ENCODE measurements at places on chromosomes 11 and 22.

- no peak for DNase-seq
Measured at GRCh38 chr22:20061481-20061861, 18.6 kb upstream of the DGCR8 start.

GRCh38 chr22:32477596-32477995, 3.0 kb downstream of the FBXO7 start:
- no peak for DNase-seq

GRCh38 chr11:35338921-35339320, 80.4 kb downstream of the SLC1A2 start:
- DNase-seq = no peak

DNA sequence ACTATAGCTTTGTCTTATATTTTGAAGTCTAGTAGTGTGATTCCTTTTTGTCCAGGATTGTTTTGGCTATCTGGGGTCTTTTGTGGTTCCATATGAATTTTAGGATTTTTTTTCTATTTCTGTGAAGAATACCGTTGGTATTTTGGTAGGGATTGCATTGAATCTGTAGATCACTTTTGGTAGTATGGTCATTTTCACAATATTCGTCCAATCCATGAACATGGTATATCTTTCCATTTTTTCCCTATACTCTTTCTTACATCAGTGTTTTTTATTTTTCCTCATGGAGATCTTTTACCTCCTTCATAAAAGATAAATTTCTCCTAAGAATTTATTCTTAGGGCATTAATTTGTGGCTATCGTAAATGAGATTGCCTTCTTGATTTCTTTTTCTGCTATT, 29.1 kb downstream of the MADD start:
- DNase-seq = no peak

DNA sequence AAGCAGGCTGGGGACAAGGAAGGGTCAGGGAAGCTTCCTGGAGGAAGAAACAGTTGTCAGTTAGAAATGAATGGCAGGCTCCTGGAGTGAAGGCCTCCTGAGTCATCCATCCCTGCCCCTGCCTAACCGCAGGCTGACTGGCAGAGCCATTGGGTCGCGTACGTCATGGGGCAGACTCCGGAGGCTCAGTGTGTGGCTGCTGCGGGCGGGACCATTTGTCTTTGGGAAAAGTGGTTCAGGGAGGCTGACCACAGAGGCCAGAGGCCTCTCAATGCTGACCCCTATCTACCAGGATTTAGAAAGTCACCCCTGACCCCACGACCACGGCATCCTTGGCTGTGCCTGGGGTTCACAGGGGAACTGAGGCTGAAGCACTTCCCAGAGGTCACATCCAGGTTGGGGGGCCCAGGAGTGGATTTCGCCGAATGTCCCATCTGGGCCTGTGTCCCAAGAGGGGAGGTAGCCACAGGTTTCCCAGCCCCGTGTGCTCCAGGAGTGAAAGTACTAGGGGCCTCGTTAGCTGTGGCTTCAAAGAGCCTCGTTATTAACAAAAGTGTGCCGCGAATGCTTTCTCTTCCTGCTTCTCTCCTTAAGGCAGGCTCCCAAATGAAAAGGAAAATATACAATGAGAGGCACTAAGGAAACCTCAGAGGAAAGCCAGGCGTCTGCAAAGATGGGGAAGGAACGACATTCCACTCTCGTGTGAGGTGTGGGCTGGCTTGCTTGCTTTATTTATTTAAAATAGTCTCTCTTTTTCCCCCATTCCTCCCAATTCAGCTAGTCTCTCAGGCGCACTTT, 58.9 kb downstream of the FLRT1 start:
- DNase-seq = no peak

DNA sequence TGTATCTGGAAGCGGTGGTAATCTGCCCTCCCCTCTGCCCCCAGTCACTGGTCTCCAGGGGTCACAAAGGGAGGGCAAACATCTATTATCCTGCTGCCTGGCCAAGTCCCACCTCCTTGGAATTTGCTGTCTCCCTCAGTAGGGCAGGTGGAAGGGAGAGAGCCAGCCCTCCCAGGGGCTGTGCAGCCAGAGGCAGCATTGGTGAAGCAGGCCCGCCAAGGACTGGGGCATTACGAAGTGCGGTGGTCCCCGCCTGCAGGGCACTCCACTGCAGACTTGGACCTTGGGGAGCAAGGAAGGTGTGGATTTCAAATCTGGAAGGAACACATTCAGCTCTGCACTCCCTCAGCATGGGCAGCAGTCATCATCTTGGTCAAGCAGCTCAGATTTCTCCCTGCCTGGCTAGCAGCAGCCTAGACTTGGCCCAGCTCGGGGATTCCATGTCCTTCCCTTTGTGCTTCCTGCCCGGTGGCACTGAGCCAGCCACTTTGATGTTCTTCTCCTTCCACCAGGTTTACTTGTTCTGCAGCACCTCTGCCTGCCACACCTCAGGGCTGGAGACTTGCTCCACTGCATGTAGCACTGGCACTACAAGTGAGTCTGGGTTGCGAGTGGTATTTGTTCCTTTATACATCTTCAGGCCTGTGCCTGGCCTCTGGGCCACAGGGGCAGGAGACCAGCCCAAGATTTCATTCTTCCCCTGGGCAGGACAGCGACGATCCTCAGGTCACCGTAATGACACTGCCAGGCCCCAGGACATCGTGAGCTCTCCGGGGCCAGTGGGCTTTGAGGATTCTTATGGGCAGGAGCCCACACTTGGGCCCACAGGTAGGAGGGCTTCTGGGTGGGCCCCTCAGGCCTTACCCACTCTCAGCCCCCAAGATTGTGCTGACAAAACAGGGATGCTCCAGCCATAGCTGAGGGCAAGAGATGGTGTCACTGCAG, 7.4 kb downstream of the ZP1 start:
- no peak for DNase-seq

GRCh38 chr11:102793677-102794290, 4.2 kb downstream of the MMP1 start:
- DNase-seq = no peak

GRCh38 chr11:121904148-121904547, 211.9 kb downstream of the BLID start:
- no peak for DNase-seq

DNA sequence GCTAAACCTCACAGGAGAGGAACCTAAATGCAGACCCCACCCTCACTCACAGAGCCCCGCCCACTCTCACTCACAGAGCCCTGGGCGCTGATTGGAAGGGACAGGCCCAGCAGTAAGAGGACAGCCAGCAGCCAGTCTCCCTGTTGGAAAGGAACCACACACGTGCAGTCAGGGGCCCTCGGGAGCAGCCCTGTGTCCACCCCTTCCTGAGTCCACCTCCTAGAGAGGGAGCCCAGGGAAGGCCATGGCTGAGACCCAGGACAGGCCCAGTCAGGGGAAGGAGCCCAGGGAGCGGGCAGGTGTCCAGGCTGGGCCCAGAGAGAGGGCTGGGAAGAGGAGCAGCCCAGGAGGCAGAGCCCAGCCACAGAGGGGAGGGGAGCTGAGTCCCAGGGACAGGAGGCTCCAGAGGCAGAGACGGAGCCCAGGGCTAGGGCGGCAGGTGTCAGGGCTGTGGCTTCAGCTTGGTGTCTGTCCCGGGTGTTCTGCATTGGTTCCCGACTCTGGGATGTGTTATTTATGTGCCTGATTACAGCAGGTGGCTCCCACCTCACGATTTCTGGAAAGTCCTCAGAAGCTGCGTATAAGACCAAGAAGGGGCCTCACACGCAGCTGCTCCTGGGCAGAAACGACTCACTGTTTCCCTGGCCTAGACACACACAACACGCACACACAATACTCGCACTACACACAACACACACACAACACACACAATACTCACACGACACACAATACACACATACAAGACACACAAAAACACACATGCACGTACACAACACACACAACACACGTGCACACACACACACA, 9.0 kb upstream of the APOBEC3H start:
- DNase-seq = no peak

Measured in activated T-cell treated with anti-CD3 and anti-CD28 coated beads, Interleukin-2, amount 50 U/mL, for 1 hour (primary cell).